ENCODE measurements at places on chromosomes 5 and 9.

- no peak for DNase-seq
Observed at GRCh38 chr9:6852243-6852963, 94.6 kb downstream of the KDM4C start.

DNA sequence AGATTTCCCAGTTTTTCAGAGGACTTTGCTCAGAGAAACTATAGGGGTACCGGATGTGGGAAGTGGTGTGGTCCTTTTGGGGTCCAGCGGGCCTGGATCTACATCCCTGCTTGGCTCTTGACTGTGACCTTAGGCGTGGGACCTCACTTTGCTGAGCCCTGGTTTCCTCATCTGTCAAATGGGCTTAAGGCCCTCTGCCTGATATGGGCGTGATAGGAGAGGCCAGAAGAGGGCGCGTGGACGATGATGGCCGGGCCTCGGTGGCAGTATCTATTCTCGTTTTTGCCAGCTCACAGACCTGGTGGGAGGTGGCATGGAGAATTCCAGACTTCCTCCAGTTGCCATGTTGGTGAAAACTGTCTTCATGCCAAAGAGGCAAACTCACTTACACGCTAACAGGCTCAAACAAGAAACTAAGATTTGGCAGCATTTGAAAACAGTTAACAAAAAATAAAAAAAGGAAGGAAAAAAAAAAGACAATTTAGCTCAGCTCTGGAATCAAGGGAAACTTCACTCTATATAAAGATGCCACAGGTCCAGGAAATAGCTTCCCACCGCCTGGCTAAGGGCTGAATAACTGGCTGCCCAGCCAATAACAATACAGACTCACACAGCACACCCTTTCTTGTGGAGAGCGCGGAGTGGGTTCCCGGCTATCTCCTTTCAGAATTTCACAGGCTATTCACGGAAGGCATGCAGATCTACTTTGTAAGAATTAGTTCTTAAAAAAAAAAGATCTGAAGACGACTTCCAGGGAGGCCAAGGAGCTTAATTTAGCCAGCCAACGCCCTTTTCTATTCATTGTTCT lies 1.7 kb downstream of the SH3PXD2B start:
- no peak for DNase-seq

DNA sequence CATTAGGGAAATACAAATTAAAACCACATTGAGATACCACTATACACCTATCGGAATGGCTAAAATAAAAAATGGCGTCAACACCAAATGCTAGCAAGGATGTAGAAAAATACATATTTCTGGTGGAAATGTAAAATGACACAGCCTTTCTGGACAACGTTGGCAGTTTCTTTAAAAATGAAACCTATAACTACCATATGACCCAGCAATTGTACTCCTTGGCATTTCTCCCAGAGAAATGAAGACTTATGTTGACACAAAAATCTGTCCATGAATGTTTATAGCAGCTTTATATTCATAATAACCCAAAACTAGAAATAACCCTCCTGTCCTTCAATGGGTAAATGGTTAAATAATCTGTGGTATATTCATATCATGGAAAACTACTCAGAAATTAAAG lies 188.7 kb upstream of the RAD23B start:
- no peak for DNase-seq

DNA sequence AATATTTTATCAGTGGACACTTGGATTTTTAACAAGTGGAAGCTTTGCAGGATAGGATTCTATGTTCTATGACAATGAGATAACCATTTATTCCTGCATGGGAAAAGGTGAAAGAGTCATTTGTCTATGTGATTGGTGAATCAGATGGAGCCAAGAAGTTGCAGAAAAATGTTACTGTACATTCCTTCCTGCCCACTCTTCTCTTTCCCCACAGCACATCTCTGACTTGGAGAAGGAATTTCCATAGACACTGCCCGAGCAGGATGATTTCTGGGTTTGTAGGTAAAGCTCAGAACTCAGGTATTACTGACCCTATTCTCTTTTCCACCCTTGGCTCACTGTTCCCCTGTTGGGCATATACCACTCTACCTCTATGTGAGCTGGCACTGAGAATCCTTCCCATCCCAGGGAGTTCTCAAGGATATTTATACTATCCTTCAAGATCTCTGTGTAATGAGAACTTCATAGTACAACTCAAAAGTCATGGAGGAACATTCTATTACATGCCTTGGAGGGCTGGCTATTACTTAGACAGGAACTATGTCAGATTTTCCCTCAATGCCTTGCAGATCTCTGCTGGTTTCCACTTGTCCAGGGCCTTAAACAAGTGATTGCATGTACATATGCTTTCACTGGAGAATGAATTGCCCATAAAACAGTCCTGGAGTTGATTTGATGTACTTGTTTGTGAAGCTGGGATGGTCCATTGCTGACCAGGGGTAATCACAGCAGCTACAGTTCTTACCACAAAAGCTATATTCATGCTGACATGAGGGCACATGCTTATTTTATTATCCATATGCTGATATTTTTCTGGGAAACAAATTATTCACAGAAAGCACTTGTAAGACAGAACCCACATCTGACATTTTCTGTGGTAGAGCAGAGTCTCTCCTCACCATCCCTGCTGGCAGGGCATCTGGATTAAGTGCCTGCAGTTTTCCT lies 24.1 kb downstream of the SLC1A3 start:
- no peak for DNase-seq

GRCh38 chr5:80959138-80959537 lies 1.0 kb upstream of the RASGRF2 start:
- DNase-seq = no peak

DNA sequence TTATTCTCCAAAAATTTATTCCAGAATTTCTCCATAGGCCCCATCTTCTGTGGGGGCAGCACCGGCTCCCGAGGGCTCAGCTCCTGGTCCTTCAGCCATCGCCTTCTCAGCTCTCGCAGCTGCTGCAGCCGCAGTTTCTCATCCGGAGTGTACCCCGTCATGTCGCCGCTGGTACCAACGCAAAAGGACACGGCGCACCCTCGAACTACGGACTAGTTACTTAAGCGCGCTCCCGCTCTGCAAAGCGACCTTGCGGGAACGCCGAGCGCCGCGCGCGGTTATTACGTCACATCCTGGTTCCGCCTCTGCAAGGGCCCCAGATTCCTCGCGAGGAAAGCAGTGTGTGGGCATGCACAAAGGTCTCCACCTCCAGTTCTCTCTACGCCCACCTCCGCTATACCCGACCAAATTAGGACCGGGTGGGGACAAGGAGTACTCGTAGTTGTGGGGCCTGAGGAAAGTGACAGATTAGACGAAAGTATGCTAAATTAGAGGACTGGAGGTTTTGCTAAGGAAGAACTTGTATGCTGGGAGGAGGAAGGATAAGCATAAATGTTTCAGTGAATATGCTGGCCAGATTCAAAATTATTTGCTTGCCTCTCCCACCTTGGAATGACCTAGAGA lies at the start of gene NDUFB6:
NDUFB6 (minus strand) TSS at position 260 of the 624 bp plus-strand sequence; CDS start at position 161, 99 bp downstream.
- DNase-seq = peak; percentile 95

- DNase-seq = no peak
Observed at GRCh38 chr5:168712280-168712924, 133.2 kb upstream of the PANK3 start.

- DNase-seq = no peak
Observed at GRCh38 chr5:40410964-40411635, 268.6 kb upstream of the PTGER4 start.

GRCh38 chr9:29866556-29866955 lies 2293.3 kb upstream of the C9orf72 start:
- DNase-seq = no peak

DNA sequence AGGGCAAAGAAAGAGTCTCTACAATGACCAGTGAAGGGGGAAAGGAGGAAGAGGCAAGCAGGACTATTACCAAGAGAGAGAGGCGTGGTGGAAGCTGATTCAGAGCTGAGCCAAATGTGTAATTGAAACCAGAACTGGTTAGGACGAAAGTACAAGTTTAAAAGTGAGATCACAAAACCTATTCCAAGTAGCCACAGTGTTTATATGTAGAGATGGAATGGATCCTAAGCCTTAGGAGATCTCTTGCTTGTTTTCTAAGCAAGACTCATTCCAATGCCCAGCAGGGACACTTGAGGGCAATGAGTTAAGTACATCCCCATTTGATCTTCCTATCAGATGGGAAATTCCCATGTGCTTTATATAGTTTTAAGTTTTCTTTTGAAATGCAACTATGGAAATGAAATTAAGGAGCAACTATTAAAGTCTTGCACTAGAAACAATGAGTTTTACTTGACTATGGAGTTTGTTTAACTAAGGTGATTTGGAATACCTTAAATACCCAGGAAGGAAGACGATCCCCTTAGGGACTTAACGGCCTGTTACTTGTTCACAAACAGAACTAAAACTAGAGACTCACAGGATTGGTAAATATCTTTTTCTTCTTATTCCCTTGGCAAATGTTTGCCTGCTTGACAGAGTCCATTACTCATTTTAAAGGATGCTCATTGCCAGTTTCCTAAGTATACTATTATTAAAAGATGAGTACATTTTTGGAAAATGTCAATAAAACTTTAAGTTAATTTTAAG lies 51.1 kb upstream of the SNX2 start:
- no peak for DNase-seq

- DNase-seq = no peak
Observed at GRCh38 chr9:31248156-31248555, 1136.3 kb upstream of the ACO1 start.

DNA sequence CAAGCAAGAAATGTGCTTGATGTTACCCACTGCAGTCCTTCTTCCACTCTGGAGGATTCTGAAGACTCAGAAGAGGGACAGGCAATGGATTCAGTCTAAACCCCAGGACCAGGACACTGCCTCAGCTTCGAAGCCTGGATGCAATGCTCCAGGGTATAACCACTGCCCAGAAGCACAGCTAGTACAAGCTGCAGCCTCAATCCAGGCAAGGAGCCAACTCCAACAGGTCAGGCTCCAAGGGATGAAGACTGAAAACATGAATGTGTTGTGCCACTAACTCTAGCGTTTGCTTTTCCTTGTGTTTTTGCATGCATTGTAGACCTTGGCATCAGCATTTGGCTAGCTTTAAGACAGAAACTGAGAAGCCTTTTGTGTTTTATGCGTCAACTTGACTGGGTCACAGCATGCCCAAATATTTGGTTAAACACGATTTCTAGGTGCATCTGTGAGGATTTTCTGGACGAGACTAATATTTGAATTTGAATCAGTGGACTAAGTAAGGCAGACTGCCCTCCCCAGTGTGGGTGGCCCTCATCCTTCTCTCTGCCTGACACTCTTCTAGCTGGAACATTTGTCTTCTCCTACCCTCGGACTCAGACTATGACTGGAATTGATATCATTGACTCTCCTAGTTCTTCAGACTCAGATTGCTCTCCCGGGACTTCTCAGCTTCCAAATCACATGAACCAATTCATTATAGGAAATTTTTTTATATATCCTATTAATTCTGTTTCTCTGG lies 20.5 kb upstream of the GPX3 start:
- no peak for DNase-seq

DNA sequence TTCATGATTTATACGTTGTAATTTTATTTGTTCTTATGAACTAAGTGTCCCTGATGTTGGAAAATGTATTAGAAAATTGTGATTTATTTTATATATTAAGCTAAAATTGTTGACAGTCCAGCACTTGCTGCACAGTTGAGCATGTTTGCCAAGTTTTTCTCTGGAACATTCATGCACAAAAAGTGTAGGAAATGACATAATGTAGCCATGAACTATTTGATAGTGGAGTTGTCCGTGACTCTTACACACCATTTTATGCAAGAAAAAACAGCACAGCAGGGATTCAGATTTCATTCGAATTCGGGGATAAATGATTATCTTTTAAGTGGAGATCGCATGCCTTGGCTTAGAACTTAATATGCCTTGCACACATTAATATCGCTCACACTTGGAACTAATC lies 708.6 kb upstream of the WWC1 start:
- no peak for DNase-seq

- no peak for DNase-seq
Observed at GRCh38 chr5:132057498-132058255, 2.8 kb upstream of the IL3 start.

- peak; percentile 19 for DNase-seq
Observed at GRCh38 chr9:5518937-5519319, 8.6 kb downstream of the PDCD1LG2 start.

DNA sequence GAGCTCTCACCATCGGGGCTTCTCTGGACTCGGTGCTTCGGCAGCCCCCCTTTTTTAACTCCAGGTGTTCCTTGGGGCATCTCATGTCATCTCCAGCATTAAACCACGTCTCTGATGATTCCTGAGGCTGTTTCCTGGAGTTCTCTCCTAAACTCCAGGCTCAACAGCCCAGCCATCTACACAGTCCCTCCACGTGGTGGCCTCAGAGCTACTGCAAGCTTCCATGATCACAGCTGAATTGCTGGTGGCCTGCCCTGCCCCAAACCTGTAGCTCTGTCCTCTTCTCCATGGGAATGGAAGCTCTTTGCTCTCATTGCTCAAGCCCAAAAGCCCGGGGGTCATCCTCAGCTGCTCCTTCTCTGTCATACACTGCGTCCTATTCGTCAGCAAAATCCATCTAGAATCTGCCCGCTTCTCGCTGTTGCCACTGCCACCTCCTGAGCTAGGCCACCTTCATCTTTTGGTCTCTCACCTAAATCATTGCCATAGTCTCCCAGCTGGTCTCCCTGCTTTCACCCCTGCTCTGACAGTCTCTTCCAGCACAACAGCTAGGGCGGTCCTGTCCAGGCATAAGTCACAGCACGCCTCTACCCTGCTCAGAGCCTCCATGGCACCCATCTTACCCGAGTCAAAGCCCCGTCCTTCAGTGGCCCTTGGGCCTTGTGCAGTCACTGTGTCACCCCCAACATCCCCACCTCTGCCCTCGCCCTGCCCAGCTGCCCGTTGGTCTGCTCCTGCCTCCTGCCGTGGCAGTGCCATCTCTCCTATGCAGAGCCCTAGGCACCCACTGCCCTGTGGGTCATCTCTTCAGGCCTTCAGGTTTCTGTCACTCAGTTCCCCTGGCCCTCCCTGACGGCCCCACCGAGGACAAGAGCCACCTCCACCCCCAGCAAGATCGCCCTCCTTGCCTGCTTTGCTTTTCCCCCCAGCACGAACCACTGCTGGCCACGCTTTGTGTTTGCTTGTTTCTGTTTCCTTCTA lies 6.4 kb downstream of the B4GALT7 start:
- no peak for DNase-seq

GRCh38 chr5:173735184-173735583 lies 118.7 kb upstream of the BOD1 start:
- DNase-seq = no peak
